ENCODE measurements at places on chromosomes 3 and 15.

DNA sequence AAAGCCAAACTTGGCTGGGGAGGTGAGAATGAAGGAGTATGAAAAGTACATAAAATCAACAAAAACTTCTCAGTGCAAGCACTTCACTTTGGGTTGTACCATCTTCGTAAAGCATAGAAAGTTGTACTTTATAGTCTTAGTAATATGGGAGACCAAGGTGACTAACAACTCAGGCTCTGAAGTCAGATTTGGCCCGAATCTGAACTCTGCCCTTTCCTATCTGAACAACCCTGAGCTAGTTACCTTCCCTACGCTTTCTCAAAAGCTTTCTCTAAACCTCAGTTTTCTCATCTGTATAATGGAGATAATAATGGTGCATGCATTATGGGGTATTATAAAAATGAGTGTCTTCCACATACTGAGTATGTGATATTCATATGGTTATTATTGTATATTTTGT, 285.4 kb upstream of the UMPS start:
- no peak for DNase-seq

DNA sequence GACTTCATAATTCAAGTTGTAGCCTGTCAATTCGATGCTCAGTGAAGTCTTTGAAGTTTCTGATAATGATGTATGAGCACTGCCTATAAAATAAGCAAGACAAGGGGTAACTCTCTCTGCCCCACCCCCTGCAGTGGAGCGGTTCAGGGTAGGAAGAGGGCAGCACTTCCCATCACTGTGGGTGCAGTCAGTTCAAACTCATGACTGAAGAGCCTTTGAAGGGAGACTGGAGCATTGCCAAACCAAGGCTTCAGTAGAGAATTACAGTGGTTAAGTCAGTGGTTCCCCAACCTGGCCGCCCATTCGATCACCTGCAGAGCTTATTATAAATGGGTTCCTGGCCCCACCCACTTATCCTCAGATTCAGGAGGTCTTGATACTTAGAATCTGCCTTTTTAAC, 190.6 kb downstream of the SHQ1 start:
- no peak for DNase-seq

DNA sequence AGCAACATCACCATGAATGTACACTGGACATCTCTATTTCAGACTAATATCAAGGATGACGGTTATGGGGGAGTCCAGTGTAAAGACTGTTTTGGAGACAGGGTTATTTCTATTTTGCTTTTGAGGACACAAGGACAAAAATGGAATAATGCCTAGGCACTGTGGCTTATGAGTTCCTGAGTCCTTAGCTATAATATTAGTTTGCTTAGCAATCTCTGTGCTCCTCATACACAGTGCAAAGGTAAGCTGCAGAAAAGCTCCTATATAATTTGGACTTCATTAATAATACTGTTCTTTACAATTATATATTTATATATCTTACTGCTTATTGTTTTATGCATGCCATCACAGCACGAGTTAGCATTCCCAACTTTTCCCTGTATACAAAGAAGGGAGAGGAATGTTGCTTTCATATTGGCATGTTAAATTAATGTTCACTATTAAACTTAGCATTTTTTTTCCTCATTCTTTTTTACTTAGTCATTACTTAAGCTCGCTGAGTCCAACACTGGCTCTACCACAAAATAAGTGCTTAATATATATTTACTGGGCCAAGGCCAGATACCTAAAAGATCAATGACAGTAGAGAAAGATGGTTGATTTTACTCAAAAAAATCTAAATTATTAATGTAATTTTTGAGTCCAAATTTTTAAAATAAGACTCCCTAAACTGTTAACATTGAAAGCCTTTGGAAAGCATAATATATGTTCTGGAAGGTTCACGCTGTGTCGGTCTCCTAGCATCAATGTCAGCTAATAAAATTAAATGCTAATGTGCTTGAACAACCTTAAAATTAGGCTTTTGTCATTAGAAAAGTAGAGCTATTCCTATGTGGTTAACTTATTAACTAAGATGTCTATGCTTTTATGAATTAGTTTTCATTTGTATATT, 13.8 kb downstream of the THBS1 start:
- DNase-seq: no peak

DNA sequence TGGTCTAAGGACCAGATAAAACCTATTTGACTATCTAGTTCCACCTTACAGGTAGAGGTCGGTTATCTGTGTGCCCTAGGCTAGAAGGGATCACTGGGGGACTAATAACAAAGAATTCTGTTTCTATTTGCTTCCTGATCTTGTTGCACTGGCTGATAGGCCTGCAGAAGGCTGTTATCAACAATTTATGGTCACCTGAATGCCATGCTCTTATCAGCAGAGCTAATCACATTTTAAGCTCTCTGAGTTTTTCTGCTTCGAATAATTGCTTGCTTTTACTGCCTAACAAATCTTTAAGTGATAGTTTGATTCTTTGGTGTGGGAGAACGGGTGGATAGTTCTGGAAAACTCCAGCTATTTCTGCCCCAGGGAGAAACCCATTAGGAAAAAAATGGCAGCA, 263.1 kb downstream of the PDZRN3 start:
- no peak for DNase-seq

All from inflammatory macrophage treated with lipopolysaccharide for 1 hour (primary cell).